ENCODE measurements at places on chromosomes 1 and 21.

DNA sequence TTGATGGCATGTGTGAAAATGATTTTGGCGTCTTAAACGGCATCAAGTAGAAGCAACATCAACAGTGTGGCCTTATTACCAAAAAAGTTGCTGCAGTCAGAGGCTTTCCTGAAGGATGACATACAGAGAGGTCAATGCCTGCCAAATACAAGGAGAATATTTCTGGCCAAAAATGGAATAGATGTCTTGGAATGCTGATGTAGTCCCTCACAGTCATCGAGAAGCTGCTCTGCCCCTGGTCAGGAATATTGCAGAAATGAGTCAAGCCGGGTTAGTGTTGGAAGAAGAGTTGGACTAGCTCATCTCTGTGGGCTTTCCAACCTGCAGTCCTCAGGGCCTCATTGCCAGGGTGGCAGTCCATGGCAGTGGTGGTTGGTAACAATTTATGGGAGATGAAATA, 42.1 kb downstream of the NOS1AP start:
- no peak for DNase-seq

- DNase-seq: no peak
These were observed 7.3 kb downstream of the NPR1 start for GRCh38 chr1:153685544-153686340.

DNA sequence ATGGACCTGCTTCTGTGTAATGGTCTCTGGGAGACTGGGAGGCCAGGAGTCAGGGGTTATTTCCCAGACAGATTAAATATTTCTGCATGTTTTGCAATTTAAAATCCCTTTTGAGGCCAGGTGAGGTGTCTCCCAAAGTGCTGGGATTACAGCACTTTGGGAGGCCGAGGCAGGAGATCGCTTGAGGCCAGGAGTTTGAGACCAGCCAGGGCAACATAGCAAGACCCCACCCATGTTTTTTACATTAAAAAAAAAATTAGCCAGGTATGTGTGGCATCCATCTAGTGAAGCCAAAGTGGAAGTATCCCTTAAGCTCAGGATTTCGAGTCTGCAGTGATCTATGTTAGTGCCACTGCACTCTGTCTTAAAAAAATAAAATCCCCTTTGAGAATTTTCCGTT, 34.1 kb downstream of the ECHDC2 start:
- no peak for DNase-seq

GRCh38 chr1:227792216-227793078, 23.0 kb upstream of the PRSS38 start:
- no peak for DNase-seq

- no peak for DNase-seq
These were observed 1.2 kb upstream of the IARS2 start for GRCh38 chr1:220092694-220093093.

DNA sequence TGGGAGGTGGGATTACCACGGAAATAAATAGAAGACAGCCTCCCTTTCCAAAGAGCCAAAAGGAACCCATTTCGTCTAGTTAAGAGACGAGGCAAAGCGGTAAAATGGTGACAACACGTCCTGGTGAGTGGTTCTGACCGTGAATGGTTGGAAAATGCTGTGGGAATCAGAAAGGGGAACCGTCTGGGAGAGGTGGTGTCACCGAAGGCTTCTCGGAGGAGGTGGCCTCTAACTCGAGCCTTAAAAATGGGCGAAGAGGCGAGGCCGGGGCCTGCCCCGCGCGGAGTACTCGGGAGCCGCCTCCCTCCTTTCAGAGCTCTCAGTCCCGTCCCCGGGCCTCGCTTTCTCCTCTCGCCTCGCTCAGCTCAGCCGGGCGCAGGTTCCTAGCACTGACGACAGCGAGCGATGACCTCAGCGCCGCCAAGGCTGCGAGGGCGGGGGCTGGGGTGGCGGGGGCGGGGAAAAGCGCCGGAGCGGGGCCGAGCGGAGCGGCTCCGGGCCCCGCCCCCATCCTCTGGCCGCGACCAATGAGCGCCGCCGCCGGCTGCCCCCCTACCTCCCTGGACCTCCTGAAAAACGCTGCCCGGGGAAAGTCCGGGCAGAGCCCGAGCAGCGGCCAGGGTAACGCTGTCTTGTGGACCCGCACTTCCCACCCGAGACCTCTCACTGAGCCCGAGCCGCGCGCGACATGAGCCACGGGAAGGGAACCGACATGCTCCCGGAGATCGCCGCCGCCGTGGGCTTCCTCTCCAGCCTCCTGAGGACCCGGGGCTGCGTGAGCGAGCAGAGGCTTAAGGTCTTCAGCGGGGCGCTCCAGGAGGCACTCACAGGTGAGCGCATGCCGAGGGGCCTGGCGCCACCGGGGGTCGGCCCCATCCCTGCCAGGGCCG, at the start of gene BTG2:
Gene BTG2 (plus strand): TSS at position 601 of the 890 bp plus-strand sequence. CDS start 88 bp downstream, at position 689.
- peak; percentile 99 for DNase-seq

DNA sequence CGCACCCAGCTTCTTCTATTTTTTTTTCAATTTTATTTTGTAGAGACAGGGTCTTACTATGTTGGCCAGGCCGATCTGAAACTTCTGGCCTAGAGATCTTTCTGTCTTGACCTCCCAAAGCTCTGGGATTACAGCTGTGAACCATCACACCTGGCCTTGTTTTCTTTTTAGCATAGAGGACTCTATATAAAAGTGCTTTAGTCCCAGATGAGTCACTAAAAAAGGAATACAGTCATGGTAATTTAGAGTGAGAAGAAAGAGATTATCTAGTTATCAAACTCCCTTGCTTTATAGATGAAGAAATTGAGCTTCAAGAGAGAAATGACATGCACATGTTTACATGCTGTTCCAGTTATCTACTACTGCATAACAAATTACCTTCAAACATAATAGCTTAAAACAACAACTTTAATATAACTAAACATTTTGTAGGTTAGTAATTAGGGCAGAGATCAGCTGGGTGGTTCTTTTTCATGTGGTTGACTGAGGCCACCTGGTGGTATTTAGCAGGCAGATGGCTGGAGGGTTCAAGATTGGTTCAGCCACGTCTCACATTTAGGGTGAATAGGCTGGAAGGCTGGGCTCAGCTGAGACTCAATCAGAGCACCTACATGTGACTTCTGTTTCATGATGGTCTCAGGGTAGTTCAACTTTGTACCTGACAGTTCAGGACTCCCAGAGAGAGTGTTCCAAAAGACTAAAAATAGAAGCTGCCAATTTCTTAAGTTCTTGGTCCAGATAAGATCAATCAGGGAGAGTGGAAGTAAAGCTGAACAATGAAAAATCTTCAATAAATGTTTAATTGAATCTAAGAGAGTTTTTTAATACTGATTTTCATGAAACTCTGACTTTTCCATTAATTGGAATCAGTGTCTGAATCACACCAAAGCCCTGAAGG, 16.9 kb upstream of the MTF2 start:
- peak; percentile 36 for DNase-seq

- DNase-seq: no peak
These were observed 299.7 kb downstream of the OLFM3 start for GRCh38 chr1:101697072-101697471.

DNA sequence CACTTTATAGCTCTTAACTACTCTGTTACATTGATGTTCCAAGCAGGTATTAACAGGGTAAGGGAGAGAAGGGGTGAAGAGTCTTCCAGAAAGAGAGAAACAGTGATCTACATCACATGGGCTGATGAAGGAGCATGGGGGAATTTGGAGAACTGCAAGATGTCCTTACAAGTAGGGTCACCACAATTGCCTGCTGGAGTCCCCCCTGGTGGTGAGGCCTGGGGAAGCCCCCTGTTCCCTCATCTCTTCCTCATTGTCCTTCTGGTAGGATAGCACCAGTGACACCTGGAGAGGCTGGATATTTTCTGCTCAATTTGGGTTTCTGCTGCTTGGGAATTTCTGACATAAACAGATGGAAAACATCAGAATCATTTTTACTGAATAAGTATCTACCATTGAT, 126.6 kb downstream of the RUNX1 start:
- DNase-seq: no peak

DNA sequence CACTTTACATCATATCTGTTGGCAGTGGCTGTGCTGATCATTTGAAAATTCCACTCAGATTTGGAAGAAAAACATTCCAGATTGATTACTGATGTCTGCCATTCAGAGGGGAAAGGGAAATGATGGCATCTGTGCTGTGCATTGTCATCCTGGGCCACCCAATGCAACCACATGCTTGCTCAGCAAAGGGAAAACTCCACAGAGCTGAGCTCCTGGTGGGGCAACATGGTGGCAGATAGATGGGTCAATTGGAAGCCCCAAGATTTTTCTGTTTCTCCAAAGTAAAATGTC, 11.8 kb downstream of the OXCT2 start:
- no peak for DNase-seq

DNA sequence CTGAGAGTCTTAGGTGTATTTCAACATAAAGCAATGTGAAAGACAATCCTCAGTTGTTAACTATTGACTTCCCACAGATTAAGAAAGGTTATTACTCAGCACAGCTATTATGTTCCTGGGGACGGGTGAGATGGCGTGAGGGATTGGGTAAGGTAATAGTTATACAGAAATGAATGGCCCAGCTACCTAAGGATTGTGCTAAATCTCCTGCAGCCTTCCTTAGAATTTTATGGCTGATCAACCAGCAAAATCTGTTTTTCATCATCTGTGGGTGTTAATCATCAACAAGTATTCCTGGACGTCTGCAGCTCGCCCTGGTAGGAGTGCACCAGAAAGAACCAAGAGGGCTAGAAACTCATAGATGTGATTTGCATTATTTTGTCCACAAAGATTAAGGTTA, 146.0 kb upstream of the IVNS1ABP start:
- no peak for DNase-seq

DNA sequence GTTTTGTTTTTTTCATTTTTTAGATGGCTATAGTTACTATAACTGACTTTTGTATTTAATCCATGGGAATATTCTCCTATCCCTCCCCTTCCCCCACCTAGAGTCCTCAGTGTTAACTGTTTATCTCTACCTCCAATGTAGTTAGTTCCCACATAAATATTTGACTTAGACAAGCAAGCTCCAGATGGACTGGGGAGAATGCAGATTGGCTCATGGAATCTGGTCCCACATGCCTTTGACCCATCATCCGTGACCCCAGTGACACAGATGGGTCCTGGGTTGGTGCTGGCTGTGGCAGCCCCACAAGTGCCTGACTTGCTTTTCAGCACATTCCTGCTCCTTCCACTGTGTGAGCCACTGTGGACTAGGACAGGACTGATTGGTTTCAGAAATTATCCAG, 41.8 kb downstream of the ATP2B4 start:
- DNase-seq: no peak

DNA sequence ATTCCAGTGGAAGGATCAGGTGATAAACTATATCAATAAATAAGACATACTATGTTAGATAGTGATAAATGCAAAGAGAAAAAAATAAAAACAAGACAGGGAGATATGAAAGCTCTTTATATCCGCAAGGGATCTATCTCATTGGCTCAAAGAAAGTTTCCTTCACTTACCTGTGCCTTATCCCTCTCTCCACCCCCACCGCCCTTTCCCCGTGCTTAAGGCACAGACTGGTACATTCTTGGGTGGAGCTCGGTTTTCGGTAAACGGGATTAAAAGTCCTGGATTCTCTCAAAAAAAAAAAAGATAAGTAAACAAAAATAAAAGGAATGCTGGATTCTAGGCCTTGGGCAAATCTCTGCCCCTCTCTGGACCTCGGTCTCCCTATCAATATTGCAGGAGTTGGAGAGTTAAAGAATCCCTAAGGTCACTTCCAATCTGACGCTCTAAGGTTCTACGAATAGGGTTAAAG, 593 bp upstream of the DNAJC16 start:
- no peak for DNase-seq

GRCh38 chr1:29541631-29542030, 305.3 kb downstream of the PTPRU start:
- no peak for DNase-seq

- DNase-seq: no peak
These were observed 55.8 kb downstream of the ROR1 start for GRCh38 chr1:63829349-63830327.

DNA sequence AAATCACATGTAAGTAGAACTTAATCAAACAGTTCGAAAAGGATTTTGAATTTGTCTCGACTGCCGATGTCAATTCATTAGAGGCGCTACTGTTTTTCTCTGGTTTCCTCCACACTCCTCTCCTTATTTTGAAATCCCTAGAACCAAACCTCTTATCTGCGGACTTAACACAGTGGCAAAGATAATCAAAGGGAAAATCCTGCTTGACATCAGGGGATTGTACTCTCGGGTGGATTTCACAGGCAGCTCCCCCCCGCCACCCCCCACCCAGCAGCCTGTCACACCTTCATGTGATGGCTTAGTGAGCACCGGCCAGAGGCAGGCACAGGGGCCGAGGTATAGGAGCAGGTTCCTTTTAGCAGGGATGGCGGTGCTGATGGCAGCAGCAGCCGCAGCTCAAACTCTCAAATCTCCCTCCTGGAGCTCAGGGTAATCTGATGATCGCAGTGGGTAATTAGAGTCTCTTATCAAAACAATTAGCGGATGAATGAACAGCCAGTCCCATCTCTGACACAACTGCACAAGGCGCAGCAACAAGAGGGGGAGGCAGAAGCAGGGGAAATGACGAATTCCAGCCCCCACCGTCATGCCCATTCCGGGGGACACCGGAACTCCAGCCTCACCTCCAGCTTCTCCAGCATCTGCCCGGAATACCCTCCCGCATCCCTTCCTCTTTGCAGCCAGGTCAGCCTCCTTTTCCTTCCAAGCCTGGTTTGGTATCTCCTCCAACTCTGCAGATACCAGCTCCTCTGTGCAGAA, 80.3 kb downstream of the SSBP3 start:
- no peak for DNase-seq

DNA sequence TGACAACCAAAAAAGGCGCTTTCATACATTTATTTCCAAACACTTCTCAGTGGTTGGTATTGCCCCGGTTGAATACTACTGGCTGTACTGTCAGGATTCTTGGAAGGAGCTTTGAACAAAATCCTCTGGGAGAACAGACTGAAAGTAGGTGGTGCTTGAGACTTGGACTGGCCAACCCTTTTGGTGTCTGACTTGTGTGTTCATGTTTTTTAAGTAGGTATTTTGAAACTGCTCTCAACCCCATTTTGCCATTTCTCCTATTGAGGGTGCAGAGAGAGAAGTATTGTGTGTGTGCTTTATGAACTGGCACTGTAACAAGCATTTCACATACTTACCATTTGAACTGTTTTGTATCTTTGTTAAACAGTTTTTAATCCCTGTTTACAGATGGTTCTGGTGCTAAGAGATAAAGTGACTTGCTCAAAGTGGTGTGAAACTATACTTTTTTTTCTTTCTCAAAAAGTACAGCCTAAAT, 21.2 kb downstream of the ARID1A start:
- DNase-seq: no peak

GRCh38 chr1:33007190-33008050, 29.3 kb downstream of the AK2 start:
- peak; percentile 95 for DNase-seq

- DNase-seq: no peak
These were observed 1.7 kb downstream of the HSPG2 start for GRCh38 chr1:21935393-21935804.

- DNase-seq: no peak
These were observed 405.8 kb downstream of the DUSP10 start for GRCh38 chr1:221336126-221336525.

- DNase-seq: no peak
These were observed 72.2 kb upstream of the CD34 start for GRCh38 chr1:207983044-207983635.

- peak; percentile 28 for DNase-seq
These were observed 10.9 kb downstream of the C1orf216 start for GRCh38 chr1:35707601-35708440.

- DNase-seq: no peak
These were observed 99.9 kb downstream of the WDR4 start for GRCh38 chr21:42779431-42779861.
